ENCODE measurements at places on chromosomes 3 and 15.

DNA sequence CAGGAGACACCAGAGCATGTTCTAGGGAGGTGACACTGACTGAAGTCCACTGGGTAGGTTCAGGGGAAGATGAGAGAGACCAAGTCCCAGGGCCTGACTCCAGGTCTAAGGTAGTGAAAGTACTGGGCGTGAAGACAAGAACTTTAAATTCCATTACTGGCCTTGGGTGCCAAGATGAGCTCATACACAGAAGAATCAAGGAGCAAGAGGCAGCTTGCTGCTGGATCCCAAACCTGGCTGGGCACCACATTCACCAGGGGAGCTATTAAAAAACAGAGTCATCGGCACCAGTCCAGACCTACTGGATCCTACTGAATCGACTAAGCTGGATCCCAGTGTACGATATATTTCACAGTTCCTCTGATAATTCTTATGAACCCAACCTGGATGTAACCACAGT is 42.1 kb upstream of the ATG7 start:
- DNase-seq = no peak

DNA sequence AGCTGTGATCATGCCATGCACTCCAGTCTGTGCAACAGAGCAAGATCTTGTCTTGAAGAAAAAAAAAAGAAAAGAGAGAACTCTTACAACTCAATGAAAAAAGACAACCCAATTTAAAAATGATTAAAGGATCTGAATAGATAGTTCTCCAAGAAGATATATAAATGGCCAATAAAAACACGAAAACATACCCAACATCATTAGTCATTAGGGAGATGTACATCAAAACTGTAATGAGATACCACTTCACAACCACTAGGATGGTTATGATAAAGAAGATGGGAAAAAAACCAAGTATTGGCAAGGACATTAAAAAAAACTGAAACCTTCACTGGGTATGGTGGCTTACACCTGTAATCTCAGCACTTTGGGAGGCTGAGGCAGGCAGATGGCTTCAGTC is 2.4 kb upstream of the PRKCI start:
- DNase-seq = no peak

GRCh38 chr3:169271936-169272335 is 391.6 kb downstream of the MECOM start:
- DNase-seq = no peak

DNA sequence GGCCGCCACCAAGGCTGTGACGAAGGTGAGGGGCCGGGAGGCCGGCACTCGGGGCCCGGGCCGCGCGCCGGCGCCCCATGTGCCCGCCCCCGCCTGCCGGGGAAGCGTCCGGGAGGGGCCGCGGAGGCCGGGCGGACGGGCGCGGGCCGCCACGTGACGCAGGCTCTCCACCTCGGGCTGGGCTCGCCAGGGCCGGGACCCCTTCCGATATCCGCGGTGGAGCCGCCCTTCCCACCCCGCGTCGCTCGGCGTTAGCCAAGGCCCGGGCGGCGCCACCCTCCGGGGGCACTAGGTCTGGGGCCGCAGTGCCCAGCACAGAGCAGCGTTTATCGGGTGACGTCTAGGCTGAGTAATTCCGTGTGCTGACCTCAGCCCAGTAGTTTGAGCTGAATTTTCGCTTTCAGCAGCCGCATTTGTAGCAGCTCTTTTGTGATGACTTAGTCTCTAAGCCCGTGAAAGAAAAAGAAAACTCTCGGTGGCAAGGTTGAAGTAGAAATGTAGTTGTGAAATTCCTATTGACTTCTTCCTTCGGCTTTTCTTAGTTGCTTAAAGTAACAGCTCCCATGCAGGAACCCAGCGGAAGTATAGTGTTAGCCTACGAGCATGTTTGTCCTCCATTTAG is 885 bp downstream of the CDV3 start:
- DNase-seq = no peak

DNA sequence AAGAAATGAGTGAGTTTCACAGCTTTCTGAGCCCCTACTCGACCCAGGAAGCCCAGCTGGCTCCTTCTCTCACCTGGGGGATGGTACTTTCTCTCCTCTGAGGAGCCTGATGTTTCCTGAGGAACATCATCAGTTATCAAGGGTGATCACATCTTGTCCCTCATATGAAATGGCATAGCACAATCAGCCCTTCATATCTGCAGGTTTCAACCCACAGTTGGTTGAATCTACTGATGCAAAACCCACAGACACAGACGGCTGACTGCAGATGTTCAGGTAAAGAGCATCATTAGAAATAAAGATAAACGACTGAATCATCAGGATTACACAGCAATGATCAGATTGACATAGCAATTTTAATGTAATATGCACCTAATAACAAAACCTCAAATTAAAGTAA is 93.6 kb upstream of the OSTN start:
- DNase-seq = no peak

DNA sequence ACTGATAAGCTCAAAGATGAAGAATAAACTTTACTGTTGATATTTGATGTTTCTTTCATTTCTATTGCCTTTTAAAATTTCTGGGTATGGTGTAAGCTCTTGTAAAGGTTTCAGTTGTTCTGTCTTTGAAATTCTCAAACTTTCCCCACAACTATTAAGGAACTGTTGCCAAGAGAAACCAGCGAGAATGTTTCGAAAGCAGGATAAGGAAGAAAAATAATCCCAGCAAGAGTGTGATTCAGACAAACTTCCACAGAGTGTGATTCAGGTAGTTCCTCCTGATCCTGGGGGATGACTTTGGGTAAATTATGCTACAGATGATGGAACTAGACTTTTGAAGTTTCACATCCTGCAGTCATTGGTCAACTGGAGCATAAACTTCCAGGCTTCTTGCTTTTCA is 632.0 kb downstream of the NSUN3 start:
- DNase-seq = no peak

DNA sequence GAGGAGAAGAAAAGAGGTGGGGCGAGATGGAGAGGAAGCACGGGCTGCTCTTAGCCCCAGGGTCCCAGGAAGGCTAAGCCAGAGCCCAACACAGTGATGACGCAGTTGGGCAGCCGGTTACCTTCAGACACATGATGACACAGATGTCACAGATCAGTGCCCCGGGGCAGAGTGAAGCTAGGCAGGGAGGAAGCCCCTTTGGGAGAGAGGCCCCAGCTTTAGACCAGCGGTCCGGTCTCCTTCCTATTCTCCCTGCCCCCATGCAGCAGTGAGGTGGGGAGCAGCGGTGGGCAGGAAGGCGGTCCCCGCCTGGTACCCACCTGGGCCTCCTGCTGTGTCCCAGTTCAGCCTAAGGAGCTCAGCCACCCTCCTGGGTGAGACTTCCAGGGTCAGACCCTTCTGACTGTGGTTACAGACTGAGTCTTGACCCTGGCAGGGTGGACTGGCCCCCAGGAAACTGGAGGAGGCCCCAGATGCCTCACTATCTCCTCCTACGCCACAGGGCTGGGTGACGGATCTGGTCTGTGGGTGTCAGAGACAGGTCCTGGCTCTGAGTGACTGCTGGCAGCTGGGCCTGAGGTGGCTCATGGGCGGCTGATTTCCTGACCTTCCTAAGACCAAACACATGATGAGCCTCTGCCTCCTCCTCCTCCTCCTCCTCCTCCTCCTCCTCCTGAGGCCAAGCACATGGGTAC is 38.8 kb upstream of the LINGO1 start:
- DNase-seq = no peak

- no peak for DNase-seq
Observed at GRCh38 chr15:65533057-65533756, 2.9 kb downstream of the HACD3 start.

DNA sequence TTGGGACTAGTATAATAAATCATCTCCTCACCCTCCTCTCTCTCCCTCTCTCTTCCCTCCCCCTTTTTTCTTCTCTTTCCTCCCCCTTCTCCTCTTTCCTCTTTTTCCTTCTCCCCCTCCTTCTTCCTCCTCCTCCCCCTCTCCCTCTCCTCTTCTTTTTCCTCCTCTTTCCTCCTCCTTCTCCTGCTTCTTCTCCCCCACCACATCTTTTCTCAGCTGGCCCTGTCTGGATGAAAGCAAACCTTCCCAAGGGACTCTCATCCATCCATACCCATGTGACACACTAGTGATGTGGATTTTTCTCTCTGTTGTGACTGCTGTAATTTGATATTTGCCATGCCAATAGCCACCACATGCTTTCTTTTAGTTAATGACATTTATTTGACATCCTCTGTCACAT is 127.2 kb downstream of the EBLN2 start:
- no peak for DNase-seq

- no peak for DNase-seq
Observed at GRCh38 chr3:60226912-60227311, 1024.3 kb downstream of the FHIT start.

- no peak for DNase-seq
Observed at GRCh38 chr15:64705006-64705405, 70.4 kb downstream of the RBPMS2 start.

- peak; percentile 17 for DNase-seq
Observed at GRCh38 chr15:76393614-76394013, 57.0 kb downstream of the ISL2 start.

DNA sequence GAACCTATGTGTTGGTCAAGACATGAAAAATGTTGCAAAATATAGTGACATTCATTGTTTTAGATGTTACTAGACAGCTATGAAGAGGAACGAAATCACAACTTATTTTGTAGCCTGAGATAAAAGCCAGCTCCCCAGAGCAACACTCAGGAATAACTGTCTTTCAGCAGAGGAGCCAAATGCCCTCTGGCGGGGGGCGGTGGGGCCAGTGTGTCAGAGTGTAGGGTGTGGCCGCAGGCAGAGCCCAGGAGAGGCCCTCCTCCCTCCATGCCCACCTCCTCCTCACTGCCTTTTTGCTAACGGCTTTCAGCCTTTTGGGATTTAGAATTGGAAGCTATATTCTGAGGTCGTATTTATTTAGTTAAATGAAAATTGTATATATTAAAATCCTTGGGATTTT is 16.9 kb downstream of the APOD start:
- DNase-seq = no peak

GRCh38 chr15:25844981-25845680 is 18.0 kb downstream of the ATP10A start:
- DNase-seq = no peak

DNA sequence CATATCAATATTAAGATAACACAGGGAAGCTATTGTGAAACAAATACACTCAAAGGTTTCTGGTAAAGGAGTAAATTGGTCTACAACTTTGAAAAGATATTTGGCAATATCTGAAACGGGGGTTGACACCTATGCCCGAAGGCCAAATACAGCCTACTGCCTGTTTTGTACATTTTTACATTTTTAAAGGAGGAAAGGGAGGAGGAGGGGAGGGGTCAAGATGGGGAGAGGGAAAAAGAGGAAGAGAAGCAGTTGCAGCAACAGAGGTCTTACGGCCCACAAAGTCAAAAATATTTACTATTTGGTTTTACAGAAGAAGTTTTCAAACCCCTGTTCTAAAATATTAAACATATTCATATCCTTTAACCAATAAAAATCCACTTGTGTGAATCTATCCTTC is 94.2 kb downstream of the FMN1 start:
- no peak for DNase-seq

DNA sequence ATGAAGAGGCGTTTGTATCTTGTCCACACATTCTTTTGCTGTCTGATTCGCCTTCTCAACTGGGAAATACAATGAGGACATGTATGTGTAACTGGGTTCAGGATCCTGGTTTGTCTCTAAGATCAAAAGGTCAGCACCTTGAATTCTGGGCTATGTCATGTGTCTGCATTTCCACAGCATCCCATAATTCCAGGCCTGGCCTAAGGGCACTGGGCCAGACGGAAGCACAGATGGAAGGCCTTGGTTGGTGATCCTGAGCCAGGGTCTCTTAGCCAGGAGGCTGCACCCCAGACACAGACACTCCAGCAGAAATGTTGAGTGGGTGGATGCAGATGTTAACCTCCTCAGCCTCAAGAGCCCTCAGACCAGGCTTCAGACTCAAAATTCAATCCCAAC is 23.7 kb upstream of the HERC1 start:
- no peak for DNase-seq

DNA sequence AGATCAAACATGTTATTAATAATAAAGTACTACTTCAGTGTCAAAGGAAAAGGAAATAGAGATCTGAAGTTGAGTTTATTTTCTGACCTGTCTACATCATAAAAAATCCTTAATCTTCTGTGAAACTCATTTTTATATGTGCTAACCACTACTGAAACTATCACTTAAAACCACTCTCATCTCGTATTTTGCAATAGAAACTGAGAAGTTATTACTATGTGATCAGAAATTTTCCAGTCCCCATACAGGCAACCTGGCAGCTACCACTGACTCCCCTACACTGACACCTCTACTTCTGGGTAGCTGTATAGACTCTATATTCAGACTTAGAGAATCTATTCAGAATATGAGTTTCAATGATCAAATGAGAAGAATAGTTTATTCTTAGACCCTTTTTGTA is 8.3 kb downstream of the HDGFL3 start:
- DNase-seq = no peak

DNA sequence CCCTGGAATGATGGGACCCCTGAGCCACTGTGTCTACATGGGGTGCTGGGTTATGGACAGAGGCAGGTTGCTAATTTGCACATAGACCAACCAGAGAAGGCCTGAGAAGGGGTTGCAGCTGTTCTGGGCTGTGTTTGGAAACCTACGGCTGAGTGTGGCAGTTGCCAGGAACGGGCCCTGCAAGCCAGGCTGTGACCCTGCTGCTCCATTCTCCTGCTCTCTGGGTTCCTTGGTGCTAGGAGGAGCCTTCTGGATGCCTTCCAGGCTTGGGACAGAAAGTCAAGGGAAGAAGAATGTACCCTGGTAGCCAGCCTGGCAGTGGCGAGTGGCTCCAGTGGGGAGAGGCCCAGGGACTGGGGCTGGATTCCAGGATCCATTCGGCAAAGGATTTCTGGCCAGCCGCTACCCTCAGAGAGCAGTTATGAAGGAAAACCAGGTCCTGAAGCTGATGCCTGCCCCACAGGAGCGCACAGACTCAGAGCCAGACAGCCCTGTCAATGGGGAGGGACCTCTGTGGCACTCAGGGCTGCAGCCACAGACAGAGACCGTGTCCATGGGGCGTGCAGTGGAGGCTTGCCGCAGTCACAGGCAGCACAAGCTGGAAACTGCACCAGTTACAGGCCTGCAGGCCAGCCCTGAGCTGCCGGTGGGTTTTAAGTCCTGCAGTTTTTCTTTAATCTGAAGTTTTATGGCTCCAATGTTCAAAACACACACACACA is 55.1 kb upstream of the ACAD9 start:
- DNase-seq = no peak

DNA sequence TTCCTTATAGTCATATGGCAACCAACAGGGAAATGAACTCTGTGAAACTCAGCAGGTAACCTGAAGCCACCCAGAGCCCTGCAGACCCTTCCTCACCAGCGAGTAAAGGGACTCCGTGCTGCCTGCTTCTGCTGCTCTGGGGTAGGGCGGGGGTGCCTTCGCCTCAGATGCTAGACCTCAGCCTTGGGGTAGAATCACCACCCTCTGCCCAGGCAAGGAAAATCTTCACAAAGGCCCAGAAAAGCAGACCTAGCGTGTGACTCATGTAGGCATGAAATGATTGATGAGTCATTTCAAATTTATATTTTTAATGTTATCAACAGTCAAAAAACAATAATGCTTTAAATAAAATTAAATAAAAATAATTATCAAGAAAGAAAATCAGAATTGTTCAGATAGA is 6.6 kb downstream of the STIMATE start:
- DNase-seq = no peak

- no peak for DNase-seq
Observed at GRCh38 chr15:84715441-84716035, 401 bp downstream of the SEC11A start.

Measured in HFF-Myc (cell line).